ENCODE measurements at places on chromosomes 16 and 17. TPM values are rescaled to one million over a fixed set of nuclear protein-coding genes. Genes with fewer than 3 reads are reported as not detected.

GRCh38 chr16:12440228-12440530 lies 363.5 kb downstream of the CPPED1 start:
- no peak for DNase-seq

GRCh38 chr17:7673239-7673638 lies 14.1 kb downstream of the TP53 start:
- DNase-seq, result no peak

- no peak for DNase-seq
Observed at GRCh38 chr16:78902321-78902720, 698.2 kb downstream of the MAF start.

- DNase-seq, result no peak
Observed at GRCh38 chr16:67413978-67414911, 2.0 kb downstream of the ZDHHC1 start.

DNA sequence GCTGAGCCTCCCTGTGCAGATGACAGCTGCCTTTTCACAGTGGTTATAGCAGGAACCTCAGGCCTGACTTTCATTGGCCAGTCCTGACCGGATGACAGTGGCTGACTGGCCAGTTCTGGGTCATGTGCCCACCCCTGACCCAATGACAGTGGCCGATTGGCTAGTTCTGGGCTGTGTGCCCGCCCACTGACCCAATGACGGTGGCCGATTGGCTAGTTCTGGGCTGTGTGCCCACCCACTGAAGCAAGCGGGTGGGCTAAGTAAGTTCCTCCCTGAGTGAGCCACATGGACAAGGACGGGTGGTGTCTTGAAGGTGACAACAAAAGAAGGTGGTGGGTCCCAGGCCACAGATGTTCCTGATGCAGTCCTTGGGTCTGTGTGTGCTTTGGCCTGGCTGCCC lies 9.5 kb downstream of the DEF8 start:
- DNase-seq, result no peak

DNA sequence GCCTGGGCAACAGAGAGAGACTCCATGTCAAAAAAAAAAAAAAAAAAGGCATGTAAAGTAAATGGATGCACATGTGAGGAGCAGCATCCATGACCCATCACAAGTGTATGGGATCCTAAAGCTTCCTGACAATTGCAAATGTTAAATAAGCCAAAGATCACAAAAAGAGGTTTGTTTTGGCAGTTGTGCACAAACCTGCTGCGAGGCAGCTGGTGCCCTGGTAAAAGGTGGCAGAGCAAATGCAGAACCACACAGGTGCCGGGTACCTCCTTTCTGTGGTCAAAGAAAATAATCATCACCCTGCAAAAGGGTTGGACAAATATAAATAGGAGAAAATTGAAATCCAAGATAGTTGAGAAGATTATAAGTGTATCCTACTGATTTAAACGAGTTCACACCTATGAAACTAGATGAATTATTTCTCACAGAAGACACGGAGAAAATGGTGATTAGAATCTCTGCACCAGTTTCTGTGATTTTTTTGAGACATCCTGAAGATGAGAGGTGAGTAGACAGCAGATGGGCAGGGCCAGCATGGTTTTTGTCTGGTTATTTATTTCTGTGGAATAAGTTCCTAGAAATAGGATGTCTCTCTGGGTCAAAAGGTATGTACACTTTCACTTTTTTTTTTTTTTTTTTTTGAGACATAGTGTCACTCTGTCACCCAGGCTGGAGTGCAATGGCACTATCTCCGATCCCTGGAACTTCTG lies 291.3 kb downstream of the CDH13 start:
- DNase-seq, result no peak

DNA sequence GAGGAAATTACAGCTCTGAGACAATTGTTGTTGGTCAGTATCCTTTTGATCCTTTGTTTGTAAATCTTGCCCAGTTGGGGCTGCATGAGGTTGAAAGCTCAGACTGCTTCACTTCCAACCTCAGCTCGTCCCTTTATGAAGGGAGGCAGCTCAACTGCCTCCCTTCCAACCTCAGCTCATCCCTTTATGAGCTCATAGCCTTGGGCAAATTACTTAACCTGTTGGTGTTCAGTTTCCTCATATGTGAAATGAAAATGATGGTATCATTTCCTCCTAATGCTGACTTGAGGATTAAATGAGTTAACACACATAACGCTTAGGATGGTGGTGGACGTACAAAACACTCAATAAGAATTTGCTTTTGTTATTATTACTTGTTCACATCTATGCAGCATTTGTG lies 265.1 kb downstream of the CDH13 start:
- no peak for DNase-seq

DNA sequence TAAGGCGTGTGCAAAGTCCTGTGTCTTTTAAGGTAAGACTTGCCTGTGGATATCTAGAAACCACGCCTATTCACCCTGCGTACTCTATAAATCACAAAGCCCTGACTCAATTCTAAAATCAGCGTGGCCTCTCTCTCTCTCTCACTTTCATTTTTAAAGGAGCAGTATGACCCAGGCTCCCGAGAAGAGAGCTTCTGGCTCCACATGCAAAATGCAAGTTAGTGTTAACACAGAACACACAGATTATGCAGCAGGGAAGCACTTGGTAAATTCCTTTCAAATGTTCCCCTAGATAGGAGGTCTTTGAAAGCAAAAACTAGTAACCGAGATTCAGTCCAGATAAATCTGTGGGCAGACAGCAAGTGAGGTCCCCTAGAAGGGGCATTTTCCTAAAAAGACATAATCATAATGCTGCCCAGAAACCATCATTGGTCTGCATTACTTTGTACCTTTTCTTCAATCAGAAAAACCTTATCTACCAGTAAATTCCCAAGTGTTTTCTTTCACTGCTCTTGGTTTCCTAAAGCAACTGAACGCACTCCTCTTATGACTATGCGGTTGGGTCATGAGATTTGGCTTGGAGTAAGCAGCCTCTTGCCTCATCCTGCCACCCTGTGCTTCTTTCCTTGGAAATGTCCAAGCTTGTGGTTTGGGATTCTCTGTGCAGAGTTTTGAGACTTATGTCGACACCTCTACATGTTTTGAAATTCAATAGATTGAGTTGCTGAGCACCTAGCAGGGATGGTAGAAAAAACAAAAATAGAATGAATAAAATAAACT lies 31.7 kb upstream of the KCNJ2 start:
- peak; percentile 44 for DNase-seq

- no peak for DNase-seq
Observed at GRCh38 chr16:28311913-28312312, 19.6 kb downstream of the SBK1 start.

DNA sequence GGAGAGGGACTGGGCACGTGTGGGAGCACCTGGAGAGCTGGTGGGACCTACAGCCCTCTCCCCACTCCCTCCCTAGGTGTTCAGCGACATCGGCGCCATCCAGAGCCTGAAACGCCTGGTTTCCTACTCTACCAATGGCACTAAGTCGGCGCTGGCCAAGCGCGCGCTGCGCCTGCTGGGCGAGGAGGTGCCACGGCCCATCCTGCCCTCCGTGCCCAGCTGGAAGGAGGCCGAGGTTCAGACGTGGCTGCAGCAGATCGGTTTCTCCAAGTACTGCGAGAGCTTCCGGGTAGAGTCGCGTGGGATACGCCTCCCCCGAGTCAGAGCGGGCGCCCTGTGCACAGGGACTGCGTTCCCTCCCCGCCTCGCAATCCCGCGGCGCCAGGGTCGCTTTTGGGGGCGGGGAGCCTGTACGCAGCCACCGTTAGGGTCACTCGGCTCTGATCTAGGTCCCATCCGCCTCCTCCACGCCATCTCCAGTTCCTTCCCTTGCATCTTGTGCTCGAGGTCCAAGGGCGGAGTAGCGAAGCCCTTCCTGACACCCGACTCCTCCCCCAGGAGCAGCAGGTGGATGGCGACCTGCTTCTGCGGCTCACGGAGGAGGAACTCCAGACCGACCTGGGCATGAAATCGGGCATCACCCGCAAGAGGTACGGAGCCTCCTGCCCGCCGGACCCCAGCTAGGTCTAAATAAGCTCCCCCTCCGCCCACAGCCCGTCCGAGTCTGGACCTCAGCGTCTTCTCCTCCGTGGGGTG lies 13.0 kb downstream of the SARM1 start:
- DNase-seq, result no peak

GRCh38 chr17:63203652-63204051 lies 237.6 kb downstream of the TANC2 start:
- DNase-seq, result no peak

- DNase-seq, result peak; percentile 96
Observed at GRCh38 chr17:15651583-15652110, 32.1 kb upstream of the FBXW10B start.

- DNase-seq, result no peak
Observed at GRCh38 chr17:45022288-45022648, 29.2 kb downstream of the DCAKD start.

DNA sequence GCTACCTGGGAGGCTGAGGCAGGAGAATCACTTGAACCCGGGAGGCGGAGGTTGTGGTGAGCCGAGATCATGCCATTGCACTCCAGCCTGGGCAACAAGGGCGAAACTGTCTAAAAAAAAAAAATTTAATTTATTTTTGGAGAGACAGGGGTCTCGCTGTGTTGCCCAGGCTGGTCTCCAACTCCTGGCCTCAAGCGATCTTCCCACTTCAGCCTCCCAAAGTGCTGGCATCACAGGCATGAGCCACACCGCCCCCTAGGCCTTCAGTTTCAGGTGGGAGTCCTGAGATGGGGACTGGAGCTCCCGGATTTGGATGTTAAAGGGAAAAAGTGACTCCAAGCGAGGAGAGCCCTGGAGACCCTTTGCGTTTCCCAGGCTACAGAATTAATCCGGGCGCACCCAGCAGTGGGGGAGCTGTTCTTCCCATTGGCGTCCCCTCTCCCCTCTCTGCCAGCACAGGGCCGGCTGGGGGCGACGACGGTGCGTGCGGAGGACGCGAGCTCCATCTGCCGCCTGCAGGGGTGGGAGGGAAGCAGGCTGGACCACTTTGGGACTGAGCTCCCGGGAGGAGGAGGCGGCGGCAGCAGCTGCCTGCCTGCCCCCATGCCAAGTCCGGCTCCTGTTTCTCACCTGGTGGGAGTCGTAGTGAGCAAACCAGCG lies 49.3 kb upstream of the USP7 start:
- no peak for DNase-seq

- DNase-seq, result no peak
Observed at GRCh38 chr17:181245-182049, at the start of gene DOC2B. TSS of gene DOC2B (minus strand) at chr17:181650. CDS start at chr17:181479, 171 bp downstream.

- no peak for DNase-seq
Observed at GRCh38 chr17:5068236-5068635, 10.0 kb upstream of the ZFP3 start.

DNA sequence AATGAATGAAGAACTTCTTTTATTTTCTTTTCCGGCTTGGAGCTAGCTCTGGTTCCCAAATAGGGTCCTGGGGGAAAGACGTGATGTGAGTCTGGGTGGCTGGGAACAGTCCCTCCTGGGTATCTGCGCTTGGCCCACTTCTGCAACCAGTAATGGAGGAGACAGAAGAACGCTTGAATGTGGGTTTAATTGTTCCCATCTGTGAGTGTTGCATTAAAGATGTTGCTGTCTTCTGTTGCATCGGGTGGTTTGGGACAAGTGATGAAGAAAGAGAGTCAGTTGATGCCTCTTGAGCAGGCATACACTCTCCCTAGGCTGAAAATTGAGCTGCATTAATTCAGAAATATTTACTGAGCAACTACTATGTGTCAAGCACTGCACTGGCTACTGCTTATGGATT lies 511.1 kb downstream of the CDH13 start:
- no peak for DNase-seq

DNA sequence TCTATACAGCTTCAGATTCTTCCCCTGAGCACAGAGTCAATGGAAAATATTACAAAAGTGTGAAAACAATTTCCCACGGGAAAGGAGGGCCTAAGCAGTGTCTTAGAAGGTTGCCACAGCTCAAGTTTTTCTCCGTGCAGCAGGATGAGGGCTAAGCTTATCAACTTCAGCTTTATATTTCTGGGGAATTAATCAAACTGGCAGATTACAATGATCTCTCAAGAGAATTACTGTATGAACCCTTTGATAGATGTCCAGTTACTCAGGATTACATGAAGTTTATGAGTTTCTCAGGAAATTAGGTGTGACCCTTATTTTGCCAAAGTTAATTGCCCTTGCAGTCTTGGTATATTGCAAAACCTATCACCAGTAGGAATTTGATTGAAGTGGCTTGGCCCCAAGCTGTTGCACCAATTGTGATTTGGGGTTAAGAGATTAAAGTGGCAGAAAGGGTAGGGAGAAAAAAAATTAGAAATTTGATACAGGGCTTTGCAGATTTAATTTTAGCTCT lies 298.4 kb downstream of the MAP2K6 start:
- no peak for DNase-seq

- no peak for DNase-seq
Observed at GRCh38 chr16:72853575-72854266, 194.2 kb downstream of the ZFHX3 start.

DNA sequence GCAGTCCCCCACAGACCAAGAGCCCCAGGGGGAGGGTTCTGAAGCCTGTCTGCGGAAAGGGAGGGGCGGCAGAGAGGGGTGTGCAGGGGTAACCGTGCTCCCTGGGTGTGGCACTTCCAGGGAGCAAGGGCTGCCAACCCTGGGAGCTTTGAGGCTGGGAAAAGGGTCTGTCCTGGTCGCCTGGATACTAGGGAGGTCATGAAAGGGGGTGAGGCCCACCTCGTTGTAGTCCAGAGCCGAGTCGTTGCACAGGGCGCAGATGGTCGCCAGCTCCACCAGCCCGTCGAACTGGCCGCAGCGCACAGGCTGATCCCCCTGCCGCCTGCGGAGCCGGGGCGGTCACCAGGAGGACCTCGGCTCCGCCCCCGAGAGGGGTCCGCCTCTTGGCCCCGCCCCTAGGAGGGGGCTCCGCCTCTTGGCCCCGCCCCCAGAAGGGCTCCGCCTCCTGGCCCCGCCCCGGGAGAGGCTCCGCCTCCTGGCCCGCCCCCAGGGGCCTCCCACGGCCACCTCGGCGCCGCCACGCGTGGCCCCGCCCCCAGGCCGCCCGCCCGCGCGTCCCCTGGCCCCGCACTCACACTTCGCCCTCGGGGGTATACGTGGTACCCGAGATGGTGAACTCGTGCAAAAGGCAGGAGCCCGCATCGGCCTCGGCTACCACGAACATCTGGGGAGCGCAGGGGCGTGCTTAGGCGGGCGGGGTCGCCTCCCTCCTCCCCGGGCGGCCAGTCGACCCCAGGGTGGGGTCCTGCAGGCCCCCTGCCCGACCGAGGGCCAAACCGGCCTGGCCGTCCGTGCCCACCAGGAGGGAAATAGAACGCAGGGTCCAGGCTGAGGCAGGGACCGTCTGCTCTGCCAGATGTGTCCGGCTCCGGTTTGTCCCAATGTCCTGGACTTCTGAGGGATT lies 19.5 kb downstream of the ATP2A3 start:
- DNase-seq, result no peak

Gene KRT39
- not detected for polyA plus RNA-seq

Gene SLC2A4
- polyA plus RNA-seq, result 0.15 TPM

Gene GRAP
- polyA plus RNA-seq, result 0.06 TPM

Gene CPNE7
- polyA plus RNA-seq, result 7.1 TPM

Gene TMEM114
- not detected for polyA plus RNA-seq

Gene IRX6
- polyA plus RNA-seq, result not detected

Gene HS3ST4
- not detected for polyA plus RNA-seq

Gene RETREG3
- 54.4 TPM for polyA plus RNA-seq

Gene DPEP3
- not detected for polyA plus RNA-seq

Gene MTSS2
- 86.4 TPM for polyA plus RNA-seq

Gene MYH2
- 0.34 TPM for polyA plus RNA-seq

Gene CLEC19A
- not detected for polyA plus RNA-seq

Gene RNF222
- not detected for polyA plus RNA-seq

Gene PRSS36
- polyA plus RNA-seq, result 0.39 TPM

Gene ADAMTS18
- not detected for polyA plus RNA-seq

Gene PLA2G10
- not detected for polyA plus RNA-seq
